ENCODE measurements at places on chromosomes 3 and 15.

GRCh38 chr15:26790118-26790517 lies 17.3 kb upstream of the GABRB3 start:
- DNase-seq = no peak

- no peak for DNase-seq
Observed at GRCh38 chr15:47470983-47471382, 246.3 kb upstream of the SEMA6D start.

DNA sequence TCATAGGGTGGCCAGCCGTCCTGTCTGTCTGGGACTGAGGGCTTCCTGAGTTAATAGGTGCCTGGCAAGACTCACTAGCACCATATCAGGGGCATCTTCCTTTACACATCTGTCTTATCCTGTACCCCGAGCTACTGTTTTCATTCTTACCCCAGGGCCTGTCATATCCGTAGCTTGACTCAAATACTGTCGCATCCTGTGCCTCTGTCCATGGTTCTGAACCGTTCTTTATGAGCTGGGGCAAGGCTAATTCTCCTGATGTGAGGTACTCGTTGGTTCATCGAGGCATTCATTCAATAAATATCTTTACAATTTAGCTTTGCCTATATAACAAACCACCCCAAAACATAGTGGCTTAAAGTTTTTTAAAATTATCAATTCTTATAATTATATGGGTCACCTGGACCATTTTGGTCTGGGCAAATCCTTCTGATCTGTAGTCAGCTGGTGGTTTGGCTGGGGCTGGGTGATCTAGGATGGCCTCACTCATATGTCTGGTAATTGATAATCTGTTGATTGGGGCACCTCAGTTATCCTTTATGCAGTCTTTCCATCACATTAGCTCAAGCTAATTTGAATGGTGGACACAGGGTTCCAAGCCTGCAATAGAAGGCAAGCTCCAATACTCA lies 121.2 kb downstream of the TLE3 start:
- peak; percentile 11 for DNase-seq

DNA sequence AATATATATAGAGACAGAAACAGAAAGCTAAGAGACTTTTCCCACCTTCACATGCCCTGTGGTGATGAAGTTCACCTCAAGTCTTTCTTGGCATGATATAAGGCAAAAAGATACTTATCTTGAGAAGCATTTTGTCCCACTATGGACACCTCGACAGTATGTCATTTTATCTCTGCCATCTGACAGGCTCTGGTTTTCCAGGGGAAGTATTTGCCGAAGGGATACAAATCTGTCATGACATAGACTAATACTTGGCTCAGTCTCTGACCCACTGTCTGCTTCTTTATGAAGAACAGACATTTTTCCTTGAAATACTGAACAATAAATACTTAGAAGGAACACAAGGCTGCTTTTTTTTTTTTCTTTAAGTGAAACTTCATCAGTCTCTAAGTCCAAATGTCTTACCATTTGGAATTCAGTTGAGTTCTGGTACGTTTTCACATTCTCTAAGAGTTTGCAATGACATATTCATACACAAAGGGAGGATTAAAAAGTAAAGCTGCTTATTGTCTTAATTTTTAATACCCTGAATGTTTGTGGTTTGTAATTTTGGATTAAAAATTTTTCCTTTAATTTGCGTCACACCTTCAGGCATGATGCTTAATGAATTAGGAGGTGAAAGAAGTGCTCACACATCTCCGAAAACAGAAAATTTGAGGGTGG lies 87.8 kb upstream of the LMOD3 start:
- no peak for DNase-seq

DNA sequence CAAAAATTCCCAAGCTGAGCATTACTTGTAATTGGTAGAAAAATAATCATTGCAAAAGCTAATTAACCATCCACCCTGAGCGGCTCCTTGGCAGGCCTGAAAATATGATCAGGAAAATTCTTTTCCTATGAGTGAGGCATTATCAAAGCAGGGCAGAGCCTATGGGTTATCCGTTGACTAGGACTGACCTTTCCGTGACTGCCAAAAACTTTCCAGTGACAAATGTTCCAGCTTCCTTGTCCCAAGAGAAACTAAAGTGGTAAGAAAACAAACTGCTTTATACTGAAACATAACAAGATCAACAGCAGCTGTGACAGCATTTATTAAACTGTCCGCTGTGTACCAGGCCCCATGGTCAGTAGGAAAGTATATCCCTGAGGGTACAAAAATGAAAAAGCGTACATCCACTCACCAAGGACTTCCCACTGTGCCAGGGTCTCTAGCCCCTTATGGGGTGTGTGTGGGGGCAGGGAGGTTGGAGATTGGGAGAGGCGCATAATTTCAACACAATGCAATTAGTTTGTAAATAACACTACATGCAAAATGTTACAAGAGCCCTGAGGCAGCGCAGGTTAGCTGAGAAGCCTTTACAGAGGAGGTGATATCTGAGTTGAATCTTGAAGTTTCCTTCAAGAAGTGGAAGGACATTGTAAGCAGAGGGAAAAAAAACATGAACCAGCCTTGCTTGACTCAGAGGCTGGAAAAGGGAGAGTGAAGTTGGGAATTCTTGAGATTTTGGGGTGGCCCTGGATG lies 8.5 kb downstream of the LIPC start:
- DNase-seq = no peak

- no peak for DNase-seq
Observed at GRCh38 chr3:189305412-189305811, 133.6 kb downstream of the TPRG1 start.

- no peak for DNase-seq
Observed at GRCh38 chr15:40829115-40829514, 607 bp upstream of the PPP1R14D start.

DNA sequence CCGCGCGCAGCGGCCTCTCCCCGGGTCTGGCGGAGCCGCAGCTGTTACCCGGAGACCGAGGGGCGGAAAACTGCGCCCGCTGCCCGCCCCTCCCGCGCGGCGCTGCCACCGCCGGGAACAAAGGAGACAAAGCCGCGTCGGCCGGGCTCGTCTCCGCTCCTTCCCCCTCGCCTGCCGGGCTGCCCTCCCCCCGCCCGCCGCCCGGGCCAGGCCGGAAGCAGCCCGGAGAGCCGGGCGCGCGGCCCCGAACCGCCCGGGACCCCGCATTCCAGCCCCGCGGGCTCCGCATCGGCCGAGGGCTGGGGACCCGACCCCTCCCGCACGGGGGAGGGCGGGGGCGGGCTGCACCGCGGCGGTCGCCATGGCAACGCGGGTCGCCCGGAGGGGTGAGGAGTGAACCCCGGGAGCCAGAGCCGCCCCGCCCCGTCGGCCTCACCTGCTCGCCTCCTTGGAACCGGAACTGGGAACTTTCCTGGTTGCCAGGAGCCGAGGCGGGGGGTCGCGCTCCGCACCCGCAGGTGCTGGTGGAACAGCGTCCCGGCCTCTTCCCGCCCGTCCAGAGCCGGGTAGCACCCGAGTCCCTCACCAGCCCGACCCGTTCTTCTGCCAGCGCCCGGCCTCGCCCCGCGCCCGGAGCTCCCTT lies 448 bp downstream of the PLXNB1 start:
- DNase-seq = peak; percentile 27

GRCh38 chr3:187833799-187834578 lies 88.7 kb upstream of the BCL6 start:
- DNase-seq = no peak

- peak; percentile 3 for DNase-seq
Observed at GRCh38 chr3:119352034-119352609, 57.9 kb downstream of the ARHGAP31 start.

- DNase-seq = no peak
Observed at GRCh38 chr3:133965013-133965570, 64.6 kb downstream of the SLCO2A1 start.

- no peak for DNase-seq
Observed at GRCh38 chr3:17473761-17474160, 268.7 kb downstream of the TBC1D5 start.

- no peak for DNase-seq
Observed at GRCh38 chr3:151925876-151926275, 52.4 kb downstream of the SUCNR1 start.

DNA sequence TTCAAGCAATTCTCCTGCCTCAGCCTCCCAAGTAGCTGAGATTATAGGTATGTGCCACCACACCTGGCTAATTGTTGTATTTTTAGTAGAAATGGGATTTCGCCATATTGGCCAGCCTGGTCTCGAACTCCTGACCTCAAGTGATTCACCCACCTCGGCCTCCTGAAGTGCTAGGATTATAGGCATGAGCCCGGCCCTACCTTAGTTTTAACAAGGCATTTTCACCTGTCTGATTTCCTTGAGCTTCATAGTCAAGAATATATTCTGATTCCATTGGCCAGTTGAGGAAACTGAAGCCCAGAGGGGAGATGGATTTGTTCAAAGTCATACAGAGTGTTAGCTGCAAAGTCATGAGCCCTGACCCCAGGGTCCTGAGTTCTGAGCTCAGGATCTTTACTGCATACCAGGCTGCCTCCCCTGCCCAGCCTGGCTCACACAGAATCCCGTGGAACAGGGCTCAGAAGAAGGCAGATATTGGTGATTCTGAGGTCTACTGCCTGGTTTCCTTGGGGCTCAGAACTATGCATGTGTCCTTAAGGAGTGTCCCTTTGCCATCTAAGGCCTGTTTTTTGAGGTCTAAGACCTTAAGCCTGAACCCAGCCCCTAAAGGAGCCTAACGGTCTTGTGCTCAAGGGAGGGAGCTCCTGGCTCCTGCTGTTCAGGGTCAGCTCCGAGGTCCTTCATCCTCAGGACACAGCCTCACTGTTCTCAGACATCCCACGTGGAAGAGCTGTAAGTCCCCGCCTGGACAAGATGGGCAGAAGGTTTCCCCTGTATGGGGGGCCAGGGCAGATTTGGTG lies 134.4 kb downstream of the SMAD6 start:
- DNase-seq = no peak

DNA sequence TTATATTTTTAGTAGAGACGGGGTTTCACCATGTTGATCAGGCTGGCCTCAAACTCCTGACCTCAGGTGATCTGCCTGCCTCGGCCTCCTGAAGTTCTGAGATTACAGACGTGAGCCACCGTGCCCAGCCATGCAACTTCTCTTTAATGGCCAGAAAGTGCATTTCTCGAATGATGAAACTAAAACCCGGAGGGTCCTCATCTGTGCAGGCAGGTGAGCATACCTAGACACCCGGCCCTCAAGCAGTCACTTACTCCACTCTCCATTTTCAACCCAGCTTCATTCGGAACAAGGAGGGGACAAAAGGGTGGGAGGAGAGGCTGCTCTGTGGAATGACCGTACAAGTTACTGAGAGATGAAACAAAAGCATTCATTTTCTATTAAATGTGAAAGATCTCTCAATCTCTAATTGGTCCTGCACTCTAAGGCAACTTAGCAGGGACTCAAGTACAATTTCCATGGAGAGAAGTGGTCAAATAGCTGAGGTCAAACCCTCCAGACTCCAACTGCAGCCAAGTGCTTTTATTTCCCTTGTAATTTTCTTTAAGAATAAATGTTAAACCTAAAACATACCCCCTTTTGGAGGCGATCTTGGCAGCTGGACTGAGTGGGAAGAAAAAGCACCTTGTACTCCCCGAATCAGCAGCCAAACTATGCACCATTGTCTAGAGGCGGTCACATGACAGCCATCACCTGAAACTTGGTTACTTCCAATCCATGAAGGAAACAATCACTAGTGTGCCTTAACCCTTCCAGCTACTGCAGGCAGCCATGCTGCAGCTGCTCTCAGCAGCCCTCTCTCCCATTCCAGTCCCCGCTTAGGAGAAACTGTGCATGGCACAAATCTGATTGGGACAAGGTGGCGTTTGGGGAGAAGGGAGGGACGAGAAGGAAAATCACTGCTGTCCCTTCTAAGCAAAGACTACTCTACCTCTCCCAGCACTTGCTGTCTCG lies 62.2 kb downstream of the VGLL4 start:
- no peak for DNase-seq

- DNase-seq = no peak
Observed at GRCh38 chr3:51982838-51983577, at the start of gene ACY1. Gene ACY1, plus strand, starts transcription at chr3:51983535. Its CDS starts 530 bp downstream, at chr3:51984065.

DNA sequence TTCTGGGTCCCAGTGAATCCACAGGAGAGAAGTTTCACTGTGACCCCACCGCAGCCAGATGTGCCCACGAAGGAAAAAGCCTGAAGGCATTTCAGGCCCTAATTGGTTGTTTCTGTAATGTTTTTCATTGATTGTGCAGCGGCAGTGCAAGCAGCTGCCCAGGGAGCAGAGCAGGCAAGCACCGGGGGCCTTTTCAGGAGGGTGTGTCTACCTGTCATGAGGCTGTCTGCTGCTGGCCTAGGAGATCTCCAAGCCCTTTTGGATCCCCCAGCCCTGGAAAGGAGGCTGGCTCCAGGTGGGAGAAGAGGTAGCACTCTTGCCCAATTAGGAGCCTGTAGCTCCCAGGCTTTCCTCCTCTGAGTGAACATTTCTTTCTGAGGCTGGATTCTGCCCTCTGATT lies 108.8 kb downstream of the EPHB1 start:
- no peak for DNase-seq

GRCh38 chr3:140052771-140053702 lies 118.1 kb downstream of the CLSTN2 start:
- no peak for DNase-seq

GRCh38 chr3:193378706-193379105 lies at the start of gene ATP13A5:
Gene ATP13A5, minus strand, starts transcription at chr3:193378753. Its CDS starts 28 bp downstream, at chr3:193378725.
- no peak for DNase-seq

DNA sequence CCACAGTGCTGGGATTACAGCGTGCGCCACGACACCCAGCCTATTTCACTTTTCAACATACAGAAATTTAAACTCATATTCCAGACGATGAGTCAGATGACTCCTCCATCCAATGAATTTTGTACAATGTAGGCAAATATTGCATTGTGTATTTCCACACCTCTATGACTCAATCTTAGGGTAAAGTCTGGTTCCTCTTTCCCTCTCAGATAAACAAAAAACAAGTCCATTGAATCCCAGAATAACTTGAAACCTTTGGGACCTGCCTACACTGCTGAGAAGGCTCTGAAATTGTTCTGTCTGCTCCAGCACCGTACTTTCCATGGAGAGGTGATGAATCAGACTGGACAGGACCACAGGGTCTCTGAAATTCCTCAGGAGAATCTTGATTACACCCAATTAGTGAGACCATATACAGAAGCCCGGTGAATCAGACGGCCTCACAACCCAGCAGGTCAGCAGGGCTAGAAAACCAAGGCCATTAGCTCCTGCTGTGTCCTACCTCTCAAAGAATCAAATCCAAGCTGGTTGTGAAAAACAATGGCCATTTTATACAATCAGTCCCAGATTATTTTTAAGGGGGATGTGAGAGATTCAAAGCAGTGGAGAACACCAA lies 112.6 kb downstream of the ERC2 start:
- DNase-seq = no peak

DNA sequence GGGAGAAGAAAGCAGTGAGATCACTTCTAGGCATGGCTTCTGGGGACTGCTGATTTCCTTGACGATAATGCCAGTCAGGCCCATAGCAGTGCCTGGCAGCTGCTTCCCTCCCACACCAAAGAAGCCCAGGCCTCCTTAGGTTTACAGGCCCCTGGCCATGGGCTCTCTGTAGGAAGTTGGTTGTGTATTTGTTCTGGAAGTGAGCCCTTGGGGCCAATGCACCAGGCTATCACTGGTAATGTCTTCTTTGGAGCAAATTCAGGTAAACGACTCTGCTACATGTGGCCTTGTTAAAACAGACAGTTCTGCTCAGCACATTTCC lies 89.3 kb downstream of the CCNL1 start:
- no peak for DNase-seq

All from activated CD4-positive, CD25-positive, alpha-beta regulatory T cell (primary cell).